Stimulated activated CD4-positive, alpha-beta T cell treated with anti-CD3 and anti-CD28 coated beads, Interleukin-12 subunit alpha, Interleukin-12 subunit beta, amount 100 ng/mL, for 4 hours (primary cell): ENCODE measurements at places on chromosomes 11 and 22.
A peak's percentile ranks its signal among the peaks of the same experiment; 100 is the strongest.

DNA sequence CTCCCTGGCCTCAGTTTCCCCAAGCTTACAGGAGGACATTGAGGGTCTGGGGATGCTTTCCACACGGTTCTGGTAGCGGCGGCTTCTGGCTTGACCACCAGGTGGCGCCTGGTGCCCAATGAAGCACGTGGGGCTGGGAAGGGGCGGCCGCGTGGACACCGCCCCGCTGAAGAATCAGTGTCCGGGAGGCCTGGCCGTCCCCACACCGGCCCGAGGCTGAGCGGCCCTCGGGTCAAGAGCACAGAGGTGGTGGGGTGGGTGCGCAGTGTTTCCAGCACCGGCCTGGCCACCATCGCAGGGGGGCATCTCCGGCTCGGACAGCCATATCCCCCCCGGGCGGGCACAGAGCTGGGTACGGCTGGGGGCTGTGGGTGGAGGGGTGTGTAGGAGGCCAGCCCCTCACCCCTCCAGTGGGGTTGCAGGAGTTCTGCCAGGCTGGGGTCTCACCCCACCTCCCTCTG is 27.8 kb upstream of the PPARA start:
- peak; percentile 78 for DNase-seq

DNA sequence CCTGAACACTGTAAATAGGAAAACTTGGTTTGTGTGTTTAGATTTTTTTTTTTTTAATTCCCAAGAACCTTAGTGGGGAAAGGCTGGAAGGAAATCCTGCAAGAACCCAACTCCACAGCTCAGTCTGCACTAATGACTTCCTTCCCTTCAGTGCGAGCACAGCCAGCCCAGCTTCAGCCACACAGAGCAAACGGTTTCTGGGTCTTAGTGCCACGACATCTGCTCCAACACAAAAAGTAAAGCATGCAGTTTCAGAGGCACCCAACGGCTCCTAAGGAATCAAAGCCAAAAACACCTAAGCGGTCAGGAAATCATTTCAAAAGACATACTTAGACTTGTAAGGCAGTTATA is 236.1 kb downstream of the TTC28 start:
- peak; percentile 9 for DNase-seq

DNA sequence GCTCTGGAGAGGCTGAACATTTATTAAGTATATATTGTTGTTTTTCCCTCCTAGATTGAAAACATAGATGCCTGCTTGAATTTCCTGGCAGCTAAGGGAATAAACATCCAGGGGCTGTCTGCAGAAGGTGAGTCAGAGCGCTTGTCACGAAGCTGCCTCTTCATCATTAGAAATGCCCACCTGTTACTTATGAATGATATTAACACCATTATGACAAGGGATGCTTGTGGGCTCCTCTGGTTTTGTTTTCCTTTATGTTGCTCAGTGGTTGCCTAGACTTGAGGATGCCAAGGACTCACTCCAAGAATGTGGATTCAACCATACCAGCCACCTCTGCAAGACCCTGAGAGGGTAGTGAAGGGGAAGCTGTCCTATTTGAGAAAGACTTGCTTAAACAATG is 156.2 kb downstream of the NAV2 start:
- no peak for DNase-seq

GRCh38 chr11:108618529-108618928 is 25.0 kb upstream of the EXPH5 start:
- no peak for DNase-seq

DNA sequence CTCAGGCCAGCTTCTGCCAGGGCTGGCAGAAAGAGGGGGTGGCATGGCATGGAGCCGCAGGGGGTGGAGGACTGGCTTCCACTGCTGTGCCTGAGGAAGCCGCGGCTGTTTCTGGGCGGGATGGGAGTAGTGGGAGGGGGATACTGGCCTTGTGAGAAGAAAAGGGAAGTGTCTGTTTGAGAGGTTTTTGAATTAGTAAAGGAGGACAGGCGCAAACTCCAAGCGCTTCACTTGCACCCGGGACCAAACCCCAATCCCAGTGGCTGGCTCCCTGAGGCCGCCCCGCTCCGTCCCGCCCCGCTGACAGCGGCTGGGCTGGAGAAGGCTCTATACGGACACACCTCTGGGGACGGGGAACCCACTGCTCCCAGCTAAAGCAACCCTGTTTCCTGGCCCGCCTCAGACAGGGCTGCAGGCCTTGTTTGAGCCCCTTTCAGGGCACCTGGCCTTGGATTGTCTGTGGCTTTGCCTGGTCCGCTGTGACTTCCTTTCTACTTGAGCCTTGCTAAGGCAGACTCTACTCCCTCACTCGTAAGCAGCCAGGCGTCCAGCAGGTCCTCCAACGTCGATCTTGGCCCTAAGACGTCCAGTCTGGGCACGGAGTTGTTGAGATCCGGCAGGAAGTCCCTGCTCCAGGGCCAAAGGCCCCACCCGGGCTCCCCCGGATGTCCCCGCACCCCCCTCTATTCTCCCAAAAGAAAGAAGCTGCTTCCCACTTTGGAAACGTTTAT is 2.2 kb downstream of the APOA1 start:
- no peak for DNase-seq

GRCh38 chr11:41320653-41321052 is 138.8 kb downstream of the LRRC4C start:
- DNase-seq = no peak

GRCh38 chr11:69037544-69037943 is 11.2 kb upstream of the TPCN2 start:
- DNase-seq = no peak

DNA sequence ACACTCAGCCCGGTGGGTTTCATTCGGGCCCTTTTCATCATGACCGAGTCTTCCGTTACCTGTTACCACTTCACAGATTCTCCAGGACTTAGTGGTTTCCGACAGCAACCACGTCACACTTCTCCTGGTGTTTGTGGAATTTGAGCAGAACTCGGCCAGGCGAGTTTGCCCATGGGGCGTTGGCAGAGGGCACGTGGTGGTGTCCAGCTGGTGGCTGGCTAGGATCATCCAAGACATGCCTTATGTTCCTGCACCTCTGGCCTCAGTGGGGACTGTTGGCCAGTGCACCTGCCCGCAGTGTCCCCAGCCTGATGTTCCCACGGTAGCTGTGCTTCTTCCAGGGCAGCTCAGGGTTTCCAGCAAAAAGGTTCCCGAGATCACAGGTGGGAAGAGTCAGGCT is 87.3 kb downstream of the ARHGAP8 start:
- no peak for DNase-seq

DNA sequence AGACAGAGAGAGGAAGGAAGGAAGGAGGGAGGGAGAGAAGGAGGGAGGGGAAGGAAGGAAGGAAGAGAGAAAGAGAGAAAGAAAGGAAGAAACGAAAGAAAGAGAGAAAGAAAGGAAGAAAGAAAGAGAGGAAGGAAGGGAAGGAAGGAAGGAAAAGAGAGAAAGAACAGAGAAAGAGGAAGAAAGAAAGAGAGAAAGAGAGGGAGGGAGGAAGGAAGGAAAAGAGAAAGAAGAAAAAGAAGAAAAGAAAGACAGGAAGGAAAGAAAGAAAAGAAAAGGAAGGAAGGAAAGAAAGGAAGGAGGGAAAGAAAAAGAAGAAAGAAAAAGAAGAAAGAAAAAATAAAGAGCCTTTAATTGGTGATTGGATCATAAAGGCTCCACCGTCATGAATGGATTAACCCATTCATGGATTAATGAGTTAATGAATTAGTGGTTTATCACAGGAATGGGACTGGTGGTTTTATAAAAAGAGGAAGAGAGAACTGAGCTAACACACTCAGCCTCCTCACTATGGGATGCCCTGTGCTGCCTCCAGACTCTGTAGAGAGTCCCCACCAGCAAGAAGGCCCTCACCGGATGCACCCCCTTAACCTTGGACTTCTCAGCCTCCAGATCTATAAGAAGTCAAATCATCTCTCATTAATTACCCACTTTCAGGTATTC is 9.0 kb upstream of the PLAAT2 start:
- DNase-seq = no peak

DNA sequence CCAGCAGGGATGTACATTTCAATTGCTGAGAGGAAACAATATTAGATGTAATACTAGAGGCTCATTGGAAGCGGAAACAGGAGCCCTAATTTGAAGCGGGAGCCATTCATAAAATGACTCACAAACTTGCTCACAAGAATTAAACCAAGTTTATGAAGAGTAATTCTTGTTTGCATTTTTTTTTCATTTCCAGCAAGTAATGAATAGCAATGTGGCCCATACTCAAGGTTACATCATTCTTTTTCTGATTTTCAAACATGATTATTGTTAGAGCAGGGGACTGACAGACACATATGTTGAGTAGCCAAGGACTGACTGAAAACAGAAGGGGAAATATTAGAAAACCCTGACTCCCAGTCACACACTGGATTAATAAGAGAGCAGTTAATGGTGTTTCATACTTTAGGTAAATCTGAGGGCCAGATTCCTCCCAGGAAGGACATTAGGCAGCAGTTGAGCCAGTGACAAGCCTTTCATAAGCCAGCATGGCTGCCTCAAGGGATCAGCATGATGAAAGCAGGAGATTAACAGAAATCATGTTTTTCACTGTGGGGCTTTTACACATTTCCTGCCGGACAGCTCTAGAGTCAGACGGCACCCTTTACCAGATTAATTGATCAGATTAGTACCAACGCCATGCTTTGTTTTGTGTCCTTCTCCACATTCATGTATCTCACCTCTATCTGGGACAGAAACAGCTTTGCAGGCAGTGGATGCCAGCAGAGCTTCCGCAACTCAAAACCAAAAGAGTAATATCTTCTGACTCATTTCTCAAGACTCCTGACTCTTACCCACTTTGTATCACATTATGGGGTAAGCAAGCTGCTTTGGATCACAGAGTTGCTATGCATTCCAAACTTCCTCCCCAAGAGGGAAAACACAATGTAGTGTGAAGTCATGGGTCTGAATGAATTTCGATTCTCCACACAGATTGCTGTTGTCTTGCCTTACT is 831.6 kb downstream of the KCNA4 start:
- DNase-seq = no peak

DNA sequence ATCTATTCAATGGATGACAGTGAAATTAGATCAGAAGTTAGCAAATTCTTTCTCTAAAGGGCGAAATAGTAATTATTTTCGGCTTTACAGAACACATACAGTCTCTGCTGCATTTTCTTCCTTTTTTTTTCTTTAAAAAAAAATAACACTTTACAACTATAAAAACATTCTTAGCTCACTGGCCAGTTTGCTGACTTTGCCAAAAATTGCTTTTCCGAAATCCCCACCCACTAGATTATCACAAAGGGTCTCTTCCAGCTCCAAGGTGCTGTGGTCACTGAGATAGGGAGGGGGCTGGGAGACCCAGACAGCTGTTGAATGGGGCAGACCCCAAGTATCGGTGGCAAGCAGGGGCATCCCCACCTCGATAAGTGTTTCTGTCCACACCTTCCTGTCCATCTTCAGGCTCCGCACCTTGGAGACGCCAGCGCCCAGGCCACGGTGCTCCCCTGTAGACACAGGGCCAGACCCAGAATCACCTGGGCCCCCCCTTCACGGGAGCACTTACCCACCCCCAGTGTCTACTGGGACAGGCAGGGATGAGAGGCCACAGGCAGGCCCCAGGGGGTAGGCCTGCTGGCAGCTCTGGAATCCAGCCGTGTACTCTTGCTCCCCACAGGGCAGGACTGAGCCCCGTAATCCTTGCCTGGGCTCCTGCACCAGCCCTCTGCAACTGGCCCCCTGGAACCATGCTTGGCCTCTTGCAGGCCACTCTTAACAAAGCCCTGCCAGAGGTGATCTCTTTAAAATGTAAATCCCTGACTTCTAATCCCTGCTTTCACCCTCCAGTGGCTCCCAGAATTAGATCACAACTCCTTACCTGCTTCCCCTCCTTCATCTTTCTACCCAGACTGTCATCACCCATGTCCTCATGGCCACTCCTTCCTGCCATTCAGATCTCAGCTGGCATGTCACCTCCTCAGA is 31.5 kb upstream of the PDE2A start:
- no peak for DNase-seq

- DNase-seq = no peak
Observed at GRCh38 chr11:95500466-95500865, 269.5 kb upstream of the SESN3 start.

GRCh38 chr11:35553021-35553420 is 27.6 kb upstream of the PAMR1 start:
- no peak for DNase-seq

- no peak for DNase-seq
Observed at GRCh38 chr11:93838967-93839366, 11.5 kb downstream of the VSTM5 start.

- DNase-seq = no peak
Observed at GRCh38 chr11:34064291-34064690, 12.8 kb downstream of the CAPRIN1 start.

DNA sequence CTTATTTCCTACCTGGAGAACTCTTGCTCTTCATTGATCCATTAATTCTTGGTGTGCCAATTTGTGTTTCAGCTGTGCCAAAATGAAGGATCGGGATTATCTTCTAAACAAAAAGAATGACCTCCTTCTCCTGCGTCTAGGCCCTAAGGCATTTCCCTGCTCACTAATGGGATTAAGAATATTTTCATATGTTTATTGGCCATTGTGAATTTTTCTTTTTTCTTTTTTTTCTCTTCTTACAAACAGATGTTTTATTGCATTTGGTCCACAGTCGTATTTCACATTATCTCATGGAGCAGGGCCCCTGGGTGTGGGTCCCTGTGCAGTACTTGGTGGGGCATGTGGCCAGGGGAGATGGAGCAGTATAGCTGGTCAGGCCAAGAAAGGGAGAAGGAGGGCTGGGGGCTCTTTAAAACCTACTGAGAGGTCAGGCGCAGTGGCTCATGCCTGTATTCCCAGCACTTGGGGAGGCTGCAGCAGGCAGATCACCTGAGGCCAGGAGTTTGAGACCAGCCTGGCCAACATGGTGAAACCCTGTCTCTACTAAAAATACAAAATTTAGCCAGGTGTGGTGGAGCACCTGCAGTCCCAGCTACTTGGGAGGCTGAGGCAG is 35.3 kb upstream of the HORMAD2 start:
- no peak for DNase-seq

DNA sequence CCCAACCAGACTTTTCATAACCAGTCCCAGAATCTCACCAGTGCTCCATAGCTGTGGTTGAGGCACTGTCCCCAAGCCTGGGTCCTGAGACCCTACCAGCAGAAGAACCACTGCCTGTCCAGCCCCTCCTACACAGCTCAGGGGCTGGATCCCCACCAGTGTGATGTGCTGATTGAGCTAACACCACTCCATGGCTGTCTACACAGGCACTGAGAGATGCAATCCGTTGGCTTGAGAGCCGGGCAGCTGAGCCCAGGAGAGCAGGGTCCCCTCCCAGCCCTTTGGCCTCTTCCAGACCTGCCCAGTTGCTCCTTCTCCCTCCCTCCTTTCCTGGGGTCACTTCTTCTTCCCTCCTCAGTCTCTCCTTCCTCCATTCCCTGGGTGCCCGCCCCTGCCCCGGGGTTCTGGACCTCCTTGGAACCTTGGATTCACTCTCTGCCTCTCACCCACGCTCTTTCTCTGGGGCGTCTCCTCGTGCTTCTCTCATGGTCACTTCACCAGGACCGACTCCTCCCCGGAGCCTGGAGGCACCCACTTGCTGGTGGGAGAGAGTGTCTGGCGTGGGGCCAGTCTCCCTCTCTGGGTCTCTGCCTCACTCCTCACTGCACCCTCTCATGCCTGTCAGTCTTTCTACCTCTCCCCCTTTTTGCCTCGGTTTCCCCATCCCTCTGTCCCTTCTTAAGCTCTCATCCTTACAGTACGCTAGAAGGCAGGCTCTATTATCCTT is 706 bp upstream of the SCYL1 start:
- DNase-seq = no peak

GRCh38 chr11:31651822-31652221 is 142.3 kb downstream of the ELP4 start:
- DNase-seq = no peak
